T-helper 2 cell treated with Interferon-gamma antibody and Interleukin-4, amounts not matched to agents 100 ng/mL and 5 ng/mL, for 36 hours (primary cell): ENCODE measurements at places on chromosomes 5 and 9. TPM values are rescaled to one million over a fixed set of nuclear protein-coding genes. Genes with fewer than 3 reads are reported as not detected.

The GRXCR2 gene
- not detected in 2 replicates for total RNA-seq

The CDH12 gene
- total RNA-seq: not detected in 2 replicates

The ADGRD2 gene
- not detected in 2 replicates for total RNA-seq

The PKD2L2 gene
- 0.23 TPM in 1 of 2 replicates, not detected in the other for total RNA-seq

The ZDHHC11B gene
- 0.07 and 0.09 TPM in 2 replicates for total RNA-seq
